Stomach (tissue), 19 donors: ENCODE measurements at places on chromosomes 11 and 22. TPM values are rescaled to one million over a fixed set of nuclear protein-coding genes. Genes with fewer than 3 reads are reported as not detected.

- no peak for DNase-seq
Observed at GRCh38 chr11:93571612-93572011, 28.4 kb upstream of the SMCO4 start.

Gene HSPB2
- not detected for total RNA-seq

DNA sequence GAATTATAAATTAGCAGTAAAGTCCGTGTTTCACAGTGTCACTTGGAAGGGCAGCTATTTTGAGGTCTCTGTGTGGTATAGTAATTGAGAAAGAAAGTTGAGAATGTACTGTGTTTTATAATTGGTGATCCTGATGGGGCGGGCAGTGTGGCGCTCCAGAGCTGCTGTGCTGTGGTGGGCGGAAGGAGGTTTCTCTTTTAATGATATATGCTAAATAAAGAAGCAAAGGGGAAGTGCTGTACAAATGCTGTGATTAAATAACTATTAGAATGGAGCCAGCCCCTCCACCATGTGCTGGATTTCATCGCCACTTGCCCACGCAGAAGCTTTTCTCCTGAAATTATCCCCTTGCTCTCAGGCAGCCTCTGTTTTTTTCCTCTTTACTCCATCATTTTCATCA is 24.6 kb downstream of the ATXN10 start:
- no peak for DNase-seq

DNA sequence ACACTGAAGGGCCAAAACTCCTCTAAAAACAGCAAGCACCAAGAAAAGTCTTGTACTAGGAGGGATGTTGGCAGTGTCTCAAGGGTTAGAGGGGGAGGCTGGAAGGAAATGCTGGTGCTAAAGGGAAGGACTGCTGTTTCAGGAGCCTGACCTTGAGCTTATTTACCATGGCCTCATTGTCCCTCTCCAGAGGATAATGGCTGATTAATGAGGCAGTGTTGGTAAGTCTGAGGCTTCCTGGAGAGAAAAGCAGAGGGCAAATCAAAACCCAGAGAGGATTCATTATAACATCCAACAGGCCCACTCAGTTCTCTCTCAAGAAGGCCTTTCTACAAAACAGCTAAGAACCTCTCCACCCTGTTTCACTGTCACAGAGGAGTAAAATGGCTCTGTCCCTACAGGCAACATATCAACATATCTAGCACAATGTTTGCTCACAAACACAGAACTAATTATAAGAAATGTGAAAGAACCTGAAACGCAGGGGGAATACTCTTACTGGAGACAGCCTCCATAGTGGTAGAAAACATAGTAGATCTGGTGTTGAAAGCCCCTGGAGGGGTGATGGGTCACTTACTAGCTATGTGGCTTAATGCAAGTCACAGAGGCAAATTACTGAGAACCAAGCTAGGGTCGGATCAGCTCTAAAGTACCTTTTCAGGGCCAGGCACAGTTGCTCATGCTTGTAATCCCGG is 31.4 kb downstream of the NUMA1 start:
- DNase-seq = no peak

GRCh38 chr11:68948935-68949334 is 31.9 kb downstream of the MRGPRD start:
- DNase-seq = no peak

DNA sequence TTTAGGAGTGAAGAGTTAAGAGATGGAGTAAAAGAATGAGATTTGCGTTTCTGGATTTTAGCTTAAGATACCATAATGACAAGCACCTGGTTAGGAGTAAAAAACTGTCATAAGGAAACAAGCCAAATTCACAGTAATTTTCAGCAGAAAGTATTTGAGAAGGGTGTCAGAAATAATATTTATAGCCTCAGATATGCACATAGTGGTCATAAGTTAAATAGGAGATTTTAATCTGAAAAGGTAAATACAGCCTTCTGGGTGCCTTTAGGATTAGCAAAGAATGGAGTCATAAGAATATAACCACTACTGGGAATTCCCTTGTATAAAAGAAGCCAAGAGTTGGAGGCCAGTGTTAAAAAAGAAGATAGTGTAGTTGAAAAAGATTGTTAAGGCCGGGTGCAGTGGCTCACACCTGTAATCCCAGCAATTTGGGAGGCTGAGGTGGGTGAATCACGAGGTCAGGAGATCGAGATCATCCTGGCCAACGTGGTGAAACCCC is 160.1 kb downstream of the SWAP70 start:
- DNase-seq = no peak

- no peak for DNase-seq
Observed at GRCh38 chr11:57900320-57900719, 123.4 kb upstream of the OR9Q1 start.

DNA sequence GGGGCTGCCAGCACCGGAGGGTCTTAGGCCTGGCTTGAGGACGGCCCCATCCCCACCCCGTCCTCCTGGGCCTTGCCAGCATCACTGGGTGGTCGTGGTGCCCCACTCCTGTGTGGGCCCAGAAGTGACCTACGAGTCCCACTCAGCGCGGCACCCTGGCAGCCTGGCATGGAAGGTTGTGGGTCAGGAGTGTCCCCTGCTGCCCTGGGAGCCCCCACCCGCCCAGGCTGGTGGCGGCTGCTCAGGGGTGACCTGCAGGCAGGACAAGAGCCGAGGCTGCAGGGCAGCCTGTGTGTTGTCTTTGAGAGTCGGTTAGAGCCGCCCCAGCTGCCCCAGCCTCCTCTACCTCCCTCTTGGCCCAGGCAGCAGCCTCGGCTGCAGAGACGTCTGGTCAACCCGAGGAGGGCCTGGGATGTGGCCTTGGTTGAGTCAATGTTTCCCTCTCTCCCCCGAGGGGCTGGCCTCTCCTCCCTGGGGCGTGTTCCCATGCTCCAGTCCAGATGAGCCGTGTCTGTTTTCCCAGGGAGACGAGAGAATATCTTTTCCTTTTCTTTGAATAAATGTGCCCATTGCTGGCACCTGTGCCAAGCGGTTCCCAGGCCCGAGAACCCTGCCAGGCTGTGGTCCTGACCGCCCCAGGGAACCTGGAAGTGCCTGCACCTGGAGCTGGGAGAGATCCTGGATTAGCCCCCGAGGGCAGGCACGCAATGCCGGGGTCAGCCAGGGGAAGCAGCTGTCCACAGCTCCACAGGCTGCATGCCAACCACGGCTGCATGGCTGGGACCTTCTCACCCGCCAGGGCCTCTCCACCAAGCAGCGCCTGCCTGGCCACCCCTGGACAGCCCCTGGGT is 35.7 kb upstream of the MUC5AC start:
- no peak for DNase-seq

DNA sequence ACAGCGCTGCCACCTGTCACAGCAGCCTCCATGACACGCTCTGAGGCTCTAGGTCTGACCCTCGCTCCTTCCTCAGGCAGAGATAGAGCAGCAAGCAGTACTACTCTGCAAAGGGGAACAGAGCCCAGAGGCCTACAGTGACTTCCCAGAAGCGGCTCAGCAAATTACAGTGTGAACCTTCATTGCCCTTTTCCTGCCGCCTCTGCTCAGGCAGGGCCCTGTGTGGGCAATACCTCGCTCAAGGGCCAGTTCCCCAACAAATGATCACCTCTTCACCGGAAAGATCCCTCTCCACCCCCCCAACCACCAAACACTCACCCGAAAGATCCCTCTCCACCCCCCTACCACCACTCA is 12.3 kb downstream of the KIAA0930 start:
- no peak for DNase-seq

DNA sequence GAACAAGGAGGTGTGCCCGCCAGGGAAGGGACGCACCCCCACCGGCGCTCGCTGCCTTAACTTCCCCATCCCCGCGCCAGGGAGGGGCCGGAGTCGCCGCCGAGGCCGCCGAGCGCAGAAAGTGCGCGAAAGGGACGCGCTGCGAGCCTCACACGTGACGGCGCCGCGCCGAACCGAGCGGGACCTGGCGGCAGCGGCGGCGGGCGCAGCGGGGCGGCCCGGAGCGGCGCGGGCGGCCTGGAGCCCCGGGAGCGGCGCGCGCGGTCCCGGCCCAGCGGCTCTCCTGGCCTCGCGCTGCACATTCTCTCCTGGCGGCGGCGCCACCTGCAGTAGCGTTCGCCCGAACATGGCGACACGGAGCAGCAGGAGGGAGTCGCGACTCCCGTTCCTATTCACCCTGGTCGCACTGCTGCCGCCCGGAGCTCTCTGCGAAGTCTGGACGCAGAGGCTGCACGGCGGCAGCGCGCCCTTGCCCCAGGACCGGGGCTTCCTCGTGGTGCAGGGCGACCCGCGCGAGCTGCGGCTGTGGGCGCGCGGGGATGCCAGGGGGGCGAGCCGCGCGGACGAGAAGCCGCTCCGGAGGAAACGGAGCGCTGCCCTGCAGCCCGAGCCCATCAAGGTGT is at the start of gene SORL1:
SORL1 (plus strand) TSS at position 329 of the 623 bp plus-strand sequence; CDS start at position 347, 18 bp downstream.
- DNase-seq = peak; percentile 94

DNA sequence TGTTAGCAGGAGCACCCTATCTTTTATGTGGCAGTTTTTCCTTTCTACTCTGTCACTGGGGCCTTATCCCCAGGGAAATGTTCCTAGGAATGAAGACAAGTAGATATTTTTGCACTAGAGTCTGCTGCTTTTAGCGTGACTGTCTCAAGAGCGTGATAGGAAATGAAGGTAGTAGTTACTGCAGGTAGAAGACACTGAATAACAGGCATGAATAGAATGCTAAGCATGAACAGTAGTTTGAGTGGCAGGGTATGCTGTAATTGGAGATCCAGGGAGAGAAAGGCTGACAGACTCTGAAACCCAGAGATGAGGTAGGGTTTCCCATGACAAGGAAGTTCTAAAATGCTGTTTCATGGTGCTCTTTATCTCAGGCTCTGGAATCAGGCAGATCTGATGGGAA is 475.1 kb downstream of the NELL1 start:
- DNase-seq = no peak

DNA sequence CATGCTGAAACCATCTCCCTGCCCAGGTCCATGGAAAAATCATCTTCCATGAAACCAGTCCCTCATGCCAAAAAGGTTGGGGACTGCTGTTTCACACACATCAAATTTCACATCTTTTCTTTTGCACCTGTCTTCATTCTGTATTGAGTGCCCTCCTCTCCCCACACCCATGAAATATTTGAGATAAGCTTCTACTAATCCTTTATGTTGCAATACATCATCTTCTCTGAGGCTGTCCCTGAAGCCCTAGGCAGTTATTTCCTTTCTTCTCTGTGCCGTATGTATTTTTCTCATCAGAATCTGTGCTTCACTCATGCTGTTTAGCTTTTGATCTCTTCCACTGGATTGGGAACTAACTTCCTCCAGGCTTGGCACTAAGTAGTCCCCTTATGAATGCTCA is 40.0 kb upstream of the RRM1 start:
- no peak for DNase-seq

DNA sequence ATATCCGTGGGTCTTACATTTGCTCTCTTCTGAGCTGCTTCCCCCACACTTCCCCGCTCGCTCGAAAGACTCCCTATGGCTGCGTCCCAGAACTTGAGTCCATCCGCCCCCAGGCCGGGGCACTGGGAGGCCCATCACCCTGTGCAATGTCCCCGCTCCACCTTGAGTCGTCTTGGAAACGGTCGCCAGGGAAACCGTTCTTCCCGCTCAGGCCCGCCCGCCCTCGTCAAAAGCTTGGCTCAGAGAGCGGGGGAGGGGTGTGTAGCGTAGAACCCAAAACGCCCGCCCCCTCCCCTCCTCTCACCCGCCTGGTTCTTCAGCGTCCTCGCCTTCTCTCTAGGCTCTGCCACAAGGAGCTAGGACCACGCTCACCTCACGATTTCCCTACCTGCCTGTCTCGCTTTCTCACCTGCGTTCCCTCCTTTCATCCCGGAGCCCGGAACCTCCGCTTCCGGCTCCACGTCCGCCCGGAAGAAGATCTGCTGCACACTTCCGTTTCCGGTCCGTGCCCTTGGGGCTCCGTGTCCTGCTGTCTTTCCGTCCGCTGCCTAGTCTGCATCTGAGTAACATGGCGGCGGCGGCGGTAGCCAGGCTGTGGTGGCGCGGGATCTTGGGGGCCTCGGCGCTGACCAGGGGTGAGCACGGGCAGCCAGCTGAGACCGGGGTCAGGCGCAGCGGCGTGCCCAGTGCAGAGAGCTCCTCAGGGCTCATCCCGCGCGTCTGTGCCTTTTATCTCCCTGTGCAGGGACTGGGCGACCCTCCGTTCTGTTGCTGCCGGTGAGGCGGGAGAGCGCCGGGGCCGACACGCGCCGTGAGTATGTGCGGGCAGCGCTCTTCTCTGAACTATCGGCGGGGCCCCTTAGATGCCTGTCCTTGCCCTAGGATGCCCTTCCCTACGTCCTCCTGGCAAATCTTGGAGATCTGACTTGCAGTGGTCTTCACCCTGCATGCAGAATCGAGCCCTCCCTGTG is at the start of the genes KBTBD4 and NDUFS3:
KBTBD4 (minus strand) TSS at position 447 of the 971 bp plus-strand sequence; CDS start at position 428, 19 bp downstream.
NDUFS3 (plus strand) TSS at position 551 of the 971 bp plus-strand sequence; CDS start at position 569, 18 bp downstream.
- peak; percentile 97 for DNase-seq

DNA sequence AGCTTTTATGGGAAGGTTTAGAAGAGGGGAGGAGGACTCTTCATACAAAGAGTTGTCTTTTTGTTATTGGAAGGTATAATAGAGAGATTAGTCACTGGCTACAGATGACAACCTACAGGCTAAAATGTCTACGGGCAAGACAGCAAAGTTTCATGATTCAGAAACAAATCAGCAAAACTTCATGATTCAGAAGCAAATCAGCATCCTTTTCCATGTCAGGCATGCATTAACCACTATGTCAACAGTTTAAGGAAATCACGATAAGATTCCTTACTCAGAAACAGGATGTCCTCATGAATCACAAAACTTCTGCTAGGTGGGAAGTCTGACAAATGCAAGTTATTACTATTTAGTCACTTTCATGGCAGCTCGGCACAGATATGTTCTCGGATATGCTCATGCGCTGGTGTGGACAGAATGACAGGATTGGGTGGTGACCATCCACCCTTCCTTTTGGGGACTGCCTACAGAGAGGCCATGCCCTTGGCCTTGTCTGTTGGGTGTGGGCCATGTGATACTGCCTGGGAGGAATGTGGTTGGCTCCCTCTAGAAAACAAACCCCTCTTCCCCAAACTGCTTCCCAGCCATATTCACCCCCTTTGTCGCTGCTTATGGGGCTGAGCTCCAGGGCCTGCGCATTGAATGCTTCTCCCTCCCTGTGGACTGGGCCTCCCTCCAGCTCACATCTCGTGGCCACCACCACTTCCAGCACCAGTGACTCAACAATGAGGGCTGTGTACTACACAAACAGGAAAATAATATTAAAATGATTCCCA is 10.1 kb downstream of the C11orf91 start:
- DNase-seq = peak; percentile 51

DNA sequence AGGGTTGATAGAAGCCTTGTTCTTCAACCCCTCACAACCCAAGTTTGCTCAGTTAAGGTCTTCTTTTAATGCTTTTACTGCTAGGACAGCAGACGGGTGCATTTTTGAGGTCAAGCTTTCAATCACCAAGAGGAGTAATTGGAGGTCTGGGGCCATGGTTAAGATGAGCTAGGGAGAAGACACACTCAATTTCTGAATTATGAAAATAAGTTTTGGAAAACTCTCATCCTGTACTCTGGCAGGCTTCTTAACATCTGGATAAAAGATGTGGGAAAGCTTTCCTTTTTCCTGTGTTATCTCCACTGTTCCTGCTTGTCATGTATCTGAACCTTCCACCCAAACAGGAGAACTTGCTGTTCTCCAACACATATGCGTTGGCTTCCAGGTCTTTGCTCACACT is 9.7 kb downstream of the ABTB2 start:
- DNase-seq = no peak

GRCh38 chr11:102753267-102753666 is 27.2 kb downstream of the MMP10 start:
- no peak for DNase-seq

GRCh38 chr11:12958986-12959385 is 50.1 kb upstream of the RASSF10 start:
- no peak for DNase-seq

GRCh38 chr11:115389790-115390189 is 114.4 kb downstream of the CADM1 start:
- no peak for DNase-seq
